ENCODE measurements at places on chromosomes 6 and 20.

DNA sequence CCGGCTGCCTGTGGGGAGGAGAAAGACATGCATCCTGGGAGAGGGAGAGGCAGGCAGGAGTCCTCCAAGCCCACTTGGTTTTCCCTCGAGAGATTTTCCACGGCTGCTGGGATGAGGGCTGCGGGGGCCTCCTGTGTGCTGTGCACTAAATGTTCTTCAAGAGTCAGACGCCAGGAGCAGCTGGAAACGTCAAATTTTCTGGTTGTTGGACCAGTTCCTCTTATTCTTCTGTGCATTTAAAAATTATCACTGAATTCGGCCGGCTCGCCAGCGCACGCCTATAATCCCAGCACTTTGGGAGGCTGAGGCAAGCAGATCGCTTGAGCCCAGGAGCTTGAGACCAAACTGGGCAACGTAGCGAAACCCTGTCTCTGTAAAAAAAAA, 32.8 kb upstream of the NTSR1 start:
- DNase-seq = no peak

GRCh38 chr6:113650610-113650979, 206.6 kb upstream of the MARCKS start:
- DNase-seq = no peak

- DNase-seq = no peak
Measured at GRCh38 chr6:32086661-32087573, 22.2 kb downstream of the TNXB start.

GRCh38 chr6:43074847-43075669, 1.1 kb upstream of the PTK7 start:
- no peak for DNase-seq

- DNase-seq = no peak
Measured at GRCh38 chr20:34293589-34293988, 9.6 kb downstream of the AHCY start.

- no peak for DNase-seq
Measured at GRCh38 chr6:42460883-42461282, 9.2 kb upstream of the TRERF1 start.

DNA sequence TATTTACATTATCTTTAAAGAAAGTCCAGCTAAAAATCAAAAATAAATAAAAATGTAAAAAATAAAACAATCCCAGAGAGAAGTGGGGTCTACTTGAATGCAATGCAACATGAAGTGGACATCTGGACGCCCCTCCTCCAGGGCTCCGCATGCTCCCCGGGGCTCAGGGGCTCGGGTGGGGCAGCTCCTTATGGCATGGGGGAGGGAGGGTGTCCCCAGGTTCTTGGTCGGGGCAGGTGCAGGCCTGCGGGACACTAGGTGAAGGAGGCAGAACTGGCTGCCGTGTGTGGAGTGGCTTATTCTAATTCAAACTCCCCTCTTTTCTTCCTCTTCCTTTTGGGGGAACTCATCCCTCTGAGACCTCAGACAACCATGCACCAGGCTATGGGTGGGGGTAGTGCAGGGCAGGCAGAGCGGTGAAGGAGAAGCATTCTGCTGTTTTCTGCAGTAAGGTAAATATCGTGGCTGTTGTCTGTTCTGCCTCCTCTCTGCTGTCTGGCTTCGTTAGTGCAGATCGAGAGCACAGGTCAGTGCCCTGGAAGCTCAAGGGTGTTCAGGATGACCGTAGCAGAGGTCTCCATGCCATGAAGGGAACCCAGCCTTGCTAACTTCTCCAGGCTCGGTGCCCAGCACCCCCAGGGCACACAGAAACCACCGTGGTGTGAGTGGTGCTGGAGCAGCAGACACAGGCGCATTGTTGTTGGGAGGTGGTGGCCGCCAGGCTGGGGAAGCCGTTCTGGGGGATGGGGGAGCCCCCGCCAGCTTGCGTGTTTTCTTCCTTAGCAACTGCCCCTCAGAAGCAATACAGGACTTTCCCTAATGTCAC, 82.6 kb downstream of the TTLL2 start:
- no peak for DNase-seq

DNA sequence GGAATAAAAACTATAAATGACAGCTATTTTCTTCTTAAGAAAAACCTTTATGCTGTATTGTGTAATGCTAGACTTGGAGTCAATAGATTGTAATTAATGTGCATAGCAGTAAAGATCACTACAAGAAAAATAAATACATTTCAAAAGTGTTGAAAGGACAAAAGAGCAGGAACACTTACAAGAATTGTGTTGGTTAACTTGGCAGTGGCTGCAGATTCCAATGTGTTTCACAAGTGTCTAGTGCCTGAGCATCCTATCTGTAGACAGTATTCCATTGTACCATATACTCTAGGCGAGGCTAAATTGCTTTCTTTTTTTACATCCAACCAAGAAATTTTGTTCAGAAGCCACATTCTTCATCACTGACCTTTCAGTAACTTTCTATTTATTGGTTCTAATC, 924.1 kb downstream of the EPHA7 start:
- no peak for DNase-seq

All from NCI-H510A treated with DMSO at 0.1 percent for 48 hours (cell line).